ENCODE measurements at places on chromosomes 6 and 20.

GRCh38 chr20:22800129-22800528 lies 215.8 kb upstream of the FOXA2 start:
- DNase-seq = no peak

DNA sequence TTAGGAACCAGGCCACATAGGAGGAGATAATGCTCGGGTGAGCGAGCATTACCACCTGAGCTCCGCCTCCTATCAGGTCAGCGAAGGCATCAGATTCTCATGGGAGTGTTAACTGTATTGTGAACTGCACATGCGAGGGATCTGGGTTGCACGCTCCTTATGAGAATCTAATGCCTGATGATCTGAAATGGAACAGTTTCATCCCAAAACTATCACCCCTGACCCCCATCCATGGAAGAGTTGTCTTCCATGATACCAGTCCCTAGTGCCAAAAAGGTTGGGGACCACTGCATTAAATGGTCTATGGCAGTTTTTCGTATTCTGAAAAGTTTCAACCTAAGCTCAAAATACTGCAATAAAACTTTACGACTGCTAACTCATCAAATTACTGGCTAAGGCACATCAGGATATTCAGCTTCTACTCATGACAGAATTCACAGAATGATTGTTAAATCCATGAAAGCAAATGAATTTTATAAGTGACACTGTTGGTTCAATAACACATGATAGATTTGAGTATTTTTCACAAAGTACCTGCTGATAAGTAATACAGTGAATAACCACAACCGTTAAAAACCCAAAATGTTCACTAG lies 25.9 kb downstream of the RNF217 start:
- DNase-seq = no peak

DNA sequence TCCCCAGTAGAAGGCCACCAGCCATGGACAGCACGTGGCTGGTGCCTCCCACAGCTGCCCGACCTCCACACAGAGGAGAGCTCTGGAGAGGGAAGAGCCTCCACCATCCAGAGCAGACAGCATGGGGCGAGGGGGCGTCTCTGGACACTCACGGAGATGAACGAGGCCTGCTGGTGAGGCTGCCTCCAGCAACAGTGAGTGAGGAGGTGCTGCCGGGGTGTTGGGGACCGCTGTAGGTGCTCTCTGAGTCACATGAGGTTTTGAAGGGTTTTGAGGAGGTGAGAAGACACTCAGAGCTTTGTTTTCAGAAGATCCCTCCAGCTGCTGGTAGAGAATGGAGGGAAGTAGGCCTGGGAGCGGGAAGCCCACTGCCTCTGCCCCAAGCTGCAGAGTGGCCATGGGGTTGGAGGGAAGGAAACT lies 65.6 kb downstream of the THBS2 start:
- no peak for DNase-seq

DNA sequence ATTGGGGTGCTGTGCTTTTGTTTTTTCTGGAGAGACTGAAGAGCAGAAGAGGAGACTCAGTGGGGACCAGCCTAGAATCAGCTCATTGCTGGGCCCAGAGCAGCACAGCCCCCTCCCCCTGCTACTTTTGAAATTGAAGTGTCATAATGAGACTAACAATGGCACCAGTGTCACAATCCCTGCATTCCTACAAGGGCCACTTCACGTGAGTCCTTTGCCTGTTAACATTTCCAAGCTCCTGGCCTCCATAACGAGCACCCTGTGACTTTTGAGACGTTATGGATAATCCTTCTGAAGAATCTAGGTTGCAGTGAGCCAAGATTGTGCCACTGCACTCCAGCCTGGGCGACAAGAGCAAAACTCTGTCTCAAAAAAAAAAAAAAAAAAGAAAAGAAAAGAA lies 41.7 kb downstream of the CNBD2 start:
- no peak for DNase-seq

GRCh38 chr6:26240157-26241032 lies 124.6 kb upstream of the BTN3A2 start:
- DNase-seq = peak; percentile 41

DNA sequence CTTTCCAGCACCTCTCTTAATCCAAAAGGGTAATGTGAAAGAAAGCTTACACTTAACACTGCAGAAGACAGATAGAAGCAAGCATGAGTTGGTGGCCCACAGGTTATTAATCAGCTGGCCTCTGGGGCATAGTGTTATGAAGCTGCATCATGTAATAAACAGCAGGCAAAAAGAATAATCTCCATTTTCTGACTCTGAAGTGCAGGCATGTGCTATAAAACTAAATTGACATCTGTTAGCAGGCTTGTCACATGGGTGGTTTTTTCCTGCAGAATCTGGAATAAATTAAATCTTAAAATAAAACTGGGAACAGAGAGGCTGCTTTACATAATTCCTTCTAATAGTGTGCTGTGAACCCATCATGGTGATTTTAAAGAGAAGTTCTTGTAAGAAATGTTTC lies 73.3 kb downstream of the METTL24 start:
- no peak for DNase-seq

DNA sequence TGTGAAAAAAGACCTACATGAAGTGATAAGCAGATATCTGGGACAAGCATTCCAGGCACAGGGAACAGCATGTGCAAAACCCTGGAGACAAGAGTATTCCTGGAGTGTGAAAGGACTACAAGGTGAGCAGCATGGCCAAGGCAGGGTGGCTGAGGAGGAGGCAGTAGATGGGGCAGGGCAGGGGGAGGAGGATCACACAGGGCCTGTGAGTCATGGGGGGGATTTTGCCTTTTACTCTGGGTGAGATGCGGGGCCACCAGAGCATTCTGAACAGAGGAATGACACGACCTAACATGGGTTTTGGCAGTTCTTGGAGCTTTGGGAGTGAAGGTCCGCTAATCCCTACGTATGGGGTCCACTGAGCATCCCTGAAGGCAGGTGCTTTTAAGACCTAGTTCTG lies 69.8 kb upstream of the CCN6 start:
- no peak for DNase-seq

- no peak for DNase-seq
Measured at GRCh38 chr6:44234101-44235025, 11.0 kb downstream of the SLC29A1 start.

- no peak for DNase-seq
Measured at GRCh38 chr20:12156252-12156651, 238.6 kb downstream of the BTBD3 start.

GRCh38 chr20:17674722-17675518 lies 7.1 kb downstream of the RRBP1 start:
- no peak for DNase-seq

DNA sequence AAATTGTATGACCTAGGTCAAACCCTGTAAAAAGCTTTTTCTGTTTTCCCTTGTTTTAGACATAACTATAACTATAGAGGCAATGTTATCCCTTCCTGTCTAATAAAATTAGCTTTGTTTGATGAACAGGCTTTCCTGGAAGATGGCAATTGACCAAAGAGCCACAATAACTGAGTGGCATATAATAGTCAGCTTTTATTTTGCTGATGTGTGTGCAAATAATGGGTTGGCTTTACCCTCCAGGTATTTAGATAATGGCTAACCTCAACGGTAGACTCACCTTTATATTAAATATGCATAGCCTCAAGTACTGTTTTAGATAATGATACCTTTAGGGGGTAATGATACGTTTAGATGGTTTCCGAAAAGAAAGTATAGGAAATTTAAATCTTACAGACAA lies 15.0 kb downstream of the TBXT start:
- DNase-seq = no peak

GRCh38 chr6:20948556-20948955 lies 414.3 kb downstream of the CDKAL1 start:
- DNase-seq = no peak

GRCh38 chr20:16821211-16822089 lies 73.3 kb downstream of the OTOR start:
- peak; percentile 16 for DNase-seq

DNA sequence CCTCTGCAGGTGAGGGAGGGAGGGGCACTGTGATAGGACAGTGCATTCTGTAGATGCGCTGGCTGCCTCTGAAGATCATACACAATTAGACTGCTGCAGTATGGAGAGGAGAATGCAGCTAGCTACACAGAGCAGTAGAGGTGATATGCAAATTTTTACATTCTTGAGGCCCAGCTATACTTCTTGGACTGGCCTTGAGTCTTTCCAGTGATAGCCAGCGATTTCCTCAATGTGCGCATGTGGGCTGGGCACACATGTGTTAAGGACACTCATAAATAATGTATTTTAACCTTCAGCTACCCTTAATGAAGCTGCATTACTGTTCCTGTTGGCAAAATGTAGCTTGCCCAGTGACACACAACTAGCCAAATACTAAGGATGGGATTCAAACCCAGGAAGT lies 19.0 kb downstream of the TTPAL start:
- no peak for DNase-seq

DNA sequence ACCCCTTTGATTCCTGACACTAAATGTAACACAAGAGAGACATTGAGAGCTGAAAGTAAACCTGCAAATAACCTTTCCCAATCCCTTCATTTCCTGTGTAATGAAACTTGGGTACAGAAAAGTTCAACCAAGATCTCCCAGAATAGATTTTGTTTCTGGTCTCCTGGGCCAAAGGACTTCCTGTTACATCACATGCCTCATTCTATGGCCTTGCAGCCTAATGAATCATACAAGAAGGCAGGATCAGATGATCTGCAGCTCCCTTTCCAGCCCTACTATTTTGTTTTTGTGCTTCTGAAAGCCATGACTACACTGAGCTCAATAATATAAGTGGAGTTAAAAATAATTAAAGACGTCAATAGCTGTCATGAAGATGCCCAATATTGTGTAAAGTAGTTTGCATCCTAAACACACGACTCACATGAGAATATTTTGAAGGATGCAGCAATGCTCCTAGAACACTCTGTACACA lies 73.4 kb upstream of the NOX3 start:
- DNase-seq = no peak

GRCh38 chr6:138397128-138398122 lies 6.6 kb upstream of the HEBP2 start:
- no peak for DNase-seq

DNA sequence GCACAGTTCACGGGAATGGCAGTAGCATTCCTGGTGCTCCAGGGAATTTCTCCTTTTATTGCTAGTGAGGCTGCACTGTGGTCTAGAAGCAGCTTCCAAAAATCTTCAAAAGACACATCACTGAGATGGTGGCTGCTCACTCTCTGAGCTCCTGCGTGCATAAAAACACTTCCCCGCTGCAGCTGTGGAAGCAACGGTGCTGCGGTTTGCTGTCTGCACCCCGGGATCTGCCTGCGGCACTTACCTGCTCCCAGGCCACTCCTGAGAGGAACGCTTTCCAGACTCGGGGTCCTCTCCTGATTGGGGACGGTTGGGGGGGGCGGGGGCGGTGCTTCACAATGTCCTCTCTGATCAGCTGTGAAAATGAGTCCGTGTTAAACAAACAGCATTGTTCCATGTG lies 77.9 kb downstream of the TMEM242 start:
- DNase-seq = no peak

GRCh38 chr6:158040804-158041347 lies 59.2 kb downstream of the SYNJ2 start:
- no peak for DNase-seq

GRCh38 chr6:25173951-25174474 lies 105.2 kb upstream of the CARMIL1 start:
- no peak for DNase-seq

- DNase-seq = no peak
Measured at GRCh38 chr6:169895926-169896761, 144.7 kb downstream of the ERMARD start.

DNA sequence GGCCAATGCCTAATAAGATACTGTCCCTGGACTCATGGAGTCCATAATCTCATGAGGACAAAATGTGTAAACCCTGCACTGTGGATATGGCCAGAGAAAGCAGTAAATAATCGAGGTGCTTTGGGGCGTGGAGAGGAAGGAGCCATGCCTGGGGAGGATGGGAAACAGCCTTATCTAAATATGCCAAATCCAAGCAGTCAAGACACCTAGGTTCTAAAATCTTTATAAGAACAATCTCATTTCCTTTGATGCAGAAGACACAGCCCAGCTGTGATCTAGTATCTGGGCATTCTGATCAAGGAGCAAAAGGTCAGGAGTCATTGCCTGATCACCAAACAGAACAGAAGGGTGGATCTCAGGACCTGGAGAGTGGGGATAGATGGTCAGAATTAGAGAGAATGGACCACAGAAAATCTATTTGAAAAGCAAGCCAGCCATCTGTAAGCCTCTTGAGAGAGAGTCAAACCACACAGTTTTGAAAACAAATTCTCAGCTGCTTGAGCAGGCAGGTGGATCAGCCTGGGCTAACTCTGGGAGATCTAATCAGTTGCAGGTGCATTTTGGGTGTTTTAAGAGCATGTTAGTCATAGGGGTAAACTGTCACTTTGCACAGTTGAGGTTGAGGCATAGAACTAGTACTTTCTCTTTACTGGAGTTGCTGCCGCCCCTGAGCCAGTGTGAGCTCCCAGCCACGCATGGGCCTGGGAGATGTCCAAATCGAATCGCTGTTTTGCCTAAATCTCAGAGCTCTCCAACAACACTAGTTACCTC lies 130.8 kb upstream of the TNFAIP3 start:
- DNase-seq = peak; percentile 25

- no peak for DNase-seq
Measured at GRCh38 chr20:2300420-2300819, 4.6 kb downstream of the TGM3 start.

- peak; percentile 17 for DNase-seq
Measured at GRCh38 chr6:135624402-135625295, 127.1 kb upstream of the AHI1 start.

- DNase-seq = no peak
Measured at GRCh38 chr6:143545165-143545564, 33.6 kb upstream of the FUCA2 start.

- DNase-seq = no peak
Measured at GRCh38 chr20:38412877-38413577, 22.1 kb downstream of the SNHG17 start.

DNA sequence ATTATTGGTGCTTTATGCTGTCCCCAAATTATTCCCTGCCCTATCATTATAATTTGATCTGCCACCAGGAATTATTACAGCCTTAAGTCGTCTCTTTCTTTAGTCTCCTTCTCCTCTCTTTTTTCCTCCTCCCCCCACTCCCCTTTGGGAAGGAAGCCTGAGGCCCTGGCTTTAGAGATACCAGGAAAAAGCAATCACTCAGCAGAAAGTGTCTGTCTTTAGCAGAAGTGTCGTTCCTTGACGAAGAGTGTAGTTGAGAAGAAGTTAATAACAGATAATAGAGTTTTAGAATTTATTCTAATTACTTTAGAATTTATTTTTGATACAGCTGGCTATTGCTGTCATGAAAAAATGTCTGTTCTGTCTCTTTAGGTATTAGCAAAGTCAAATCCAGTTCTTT lies 16.5 kb downstream of the LIN28B start:
- DNase-seq = no peak

DNA sequence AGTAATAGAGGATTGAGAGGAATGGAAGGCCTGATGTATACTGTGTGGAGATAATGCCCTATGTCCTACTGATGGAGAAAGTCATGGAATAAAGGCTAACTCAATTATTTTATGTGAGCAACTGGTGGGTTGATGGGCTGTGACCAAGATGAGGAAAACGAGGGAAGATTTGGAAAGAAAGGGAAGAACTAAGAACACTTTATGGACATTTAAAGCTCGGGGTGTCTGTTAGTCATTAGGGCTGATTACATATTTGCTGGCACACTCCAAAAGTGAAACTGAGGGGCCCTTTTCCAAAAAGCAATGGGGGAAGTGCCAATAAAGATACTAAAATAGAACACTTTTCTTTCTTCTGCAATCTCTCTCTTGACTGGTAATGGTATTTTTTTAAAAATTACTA lies 439.5 kb downstream of the PLCB1 start:
- DNase-seq = no peak

- DNase-seq = no peak
Measured at GRCh38 chr20:14832630-14833029, 495.2 kb upstream of the FLRT3 start.

Data from CD4-positive, CD25-positive, alpha-beta regulatory T cell (primary cell).